ENCODE measurements at places on chromosomes 1 and 21. TPM values are rescaled to one million over a fixed set of nuclear protein-coding genes. Genes with fewer than 3 reads are reported as not detected.

PLXNA2 gene
- total RNA-seq = 4.0 TPM

EVA1B gene
- total RNA-seq = 7.3 TPM

OR2G6 gene
- not detected for total RNA-seq

CD5L gene
- not detected for total RNA-seq

GRCh38 chr1:156510709-156511108 is 10.1 kb upstream of the MEF2D start:
- no peak overlapping the region for H3K4me3 ChIP-seq
- DNase-seq = no peak
- no peaks in the 10 kb centered on the region for H3K36me3 ChIP-seq
- H3K4me1 ChIP-seq = peaks cover 22% of the 10 kb centered on the region
- H3K27ac ChIP-seq = no peak overlapping the region

GRCh38 chr1:160641323-160642280 is 5.2 kb downstream of the SLAMF1 start:
- H3K36me3 ChIP-seq = peaks cover 9% of the 10 kb centered on the region
- H3K27me3 ChIP-seq = no peaks in the 10 kb centered on the region
- peak overlapping the region; percentile 88 for H3K27ac ChIP-seq
- H3K4me1 ChIP-seq = peaks cover 70% of the 10 kb centered on the region

- H3K36me3 ChIP-seq = no peaks in the 10 kb centered on the region
- no peak for DNase-seq
- no peaks in the 10 kb centered on the region for H3K27me3 ChIP-seq
- H3K4me1 ChIP-seq = no peaks in the 10 kb centered on the region
Observed at GRCh38 chr1:53544728-53545515, 85.7 kb downstream of the DMRTB1 start.

DNA sequence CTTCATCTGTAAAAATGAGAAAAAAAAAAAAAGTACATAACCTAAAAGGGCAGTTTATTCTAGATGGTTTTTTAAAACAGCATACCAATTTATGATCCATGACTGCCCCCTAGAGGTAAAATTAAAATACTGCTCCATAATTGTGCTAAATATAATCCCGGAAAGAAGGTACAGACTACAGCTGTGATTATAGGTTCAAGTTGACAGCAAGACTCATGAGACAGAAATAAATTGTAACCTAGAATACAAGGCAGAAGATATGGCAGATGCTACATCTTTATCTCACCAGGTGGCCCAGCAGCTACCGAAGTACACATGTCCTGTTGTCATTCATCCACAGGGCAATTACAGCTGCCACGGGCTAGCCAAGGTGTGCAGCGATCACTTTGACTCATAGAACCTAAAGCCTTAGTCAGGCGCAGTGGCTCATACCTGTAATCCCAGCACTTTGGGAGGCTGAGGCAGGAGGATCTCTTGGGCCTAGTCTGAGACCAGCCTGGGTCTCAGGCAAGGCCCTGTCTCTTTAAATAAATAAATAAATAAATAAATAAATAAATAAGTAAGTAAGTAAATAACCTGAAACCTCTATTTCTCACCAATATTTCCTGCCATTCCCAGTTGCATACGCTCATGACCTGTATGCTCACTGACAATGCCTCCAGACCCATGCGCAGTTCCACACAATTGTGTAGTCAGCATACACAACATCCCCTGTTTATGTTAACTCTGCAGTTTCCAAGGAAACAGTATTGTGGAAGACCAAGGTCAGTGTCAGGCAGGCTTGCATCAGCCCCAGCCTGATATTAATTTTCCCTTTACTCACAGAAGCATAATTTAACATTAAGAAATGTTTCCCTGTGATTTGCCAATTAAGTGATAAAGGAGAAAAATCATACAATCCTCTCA is 18.3 kb upstream of the PPIE start:
- peak; percentile 65 for DNase-seq
- H3K4me3 ChIP-seq = no peak overlapping the region

DNA sequence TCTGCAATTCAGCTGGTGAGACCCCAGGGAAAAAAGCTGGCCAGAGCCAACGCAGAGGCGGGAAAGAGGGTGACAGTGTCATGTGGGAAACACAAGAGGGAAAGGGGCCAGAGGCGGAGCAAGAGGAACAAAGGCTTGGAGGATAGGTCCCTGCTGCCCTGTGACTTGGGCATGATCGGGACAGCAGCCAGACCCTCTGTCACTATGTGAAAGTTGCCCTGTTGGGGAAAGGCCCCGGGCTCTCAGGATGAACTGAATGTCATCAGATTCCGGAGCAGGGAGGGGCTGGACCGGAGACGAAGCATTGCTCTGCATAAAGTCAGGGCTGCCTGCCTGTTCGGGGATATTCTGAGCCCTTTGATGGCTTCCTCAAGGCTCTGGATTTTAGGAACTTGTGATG is 5.7 kb upstream of the ELF3 start:
- no peak for DNase-seq
- no peak overlapping the region for H3K27ac ChIP-seq
- H3K27me3 ChIP-seq = no peaks in the 10 kb centered on the region
- no peaks in the 10 kb centered on the region for H3K4me1 ChIP-seq
- H3K36me3 ChIP-seq = peaks cover 48% of the 10 kb centered on the region
- no peak overlapping the region for H3K4me3 ChIP-seq

GRCh38 chr1:235002706-235003300 is 125.8 kb downstream of the TOMM20 start:
- H3K36me3 ChIP-seq = no peaks in the 10 kb centered on the region
- peaks cover 8% of the 10 kb centered on the region for H3K4me1 ChIP-seq
- H3K27ac ChIP-seq = no peak overlapping the region
- DNase-seq = no peak
- H3K27me3 ChIP-seq = no peaks in the 10 kb centered on the region

GRCh38 chr1:160630523-160631451 is 16.1 kb downstream of the SLAMF1 start:
- no peaks in the 10 kb centered on the region for H3K27me3 ChIP-seq
- no peak for DNase-seq
- H3K4me3 ChIP-seq = no peak overlapping the region
- peak overlapping the region; percentile 93 for H3K27ac ChIP-seq

GRCh38 chr1:94235189-94236012 is 2.0 kb downstream of the ARHGAP29 start:
- no peak overlapping the region for H3K4me3 ChIP-seq
- no peaks in the 10 kb centered on the region for H3K36me3 ChIP-seq
- no peak for DNase-seq
- H3K27ac ChIP-seq = no peak overlapping the region
- H3K4me1 ChIP-seq = peaks cover 10% of the 10 kb centered on the region
- H3K27me3 ChIP-seq = peaks cover 34% of the 10 kb centered on the region

DNA sequence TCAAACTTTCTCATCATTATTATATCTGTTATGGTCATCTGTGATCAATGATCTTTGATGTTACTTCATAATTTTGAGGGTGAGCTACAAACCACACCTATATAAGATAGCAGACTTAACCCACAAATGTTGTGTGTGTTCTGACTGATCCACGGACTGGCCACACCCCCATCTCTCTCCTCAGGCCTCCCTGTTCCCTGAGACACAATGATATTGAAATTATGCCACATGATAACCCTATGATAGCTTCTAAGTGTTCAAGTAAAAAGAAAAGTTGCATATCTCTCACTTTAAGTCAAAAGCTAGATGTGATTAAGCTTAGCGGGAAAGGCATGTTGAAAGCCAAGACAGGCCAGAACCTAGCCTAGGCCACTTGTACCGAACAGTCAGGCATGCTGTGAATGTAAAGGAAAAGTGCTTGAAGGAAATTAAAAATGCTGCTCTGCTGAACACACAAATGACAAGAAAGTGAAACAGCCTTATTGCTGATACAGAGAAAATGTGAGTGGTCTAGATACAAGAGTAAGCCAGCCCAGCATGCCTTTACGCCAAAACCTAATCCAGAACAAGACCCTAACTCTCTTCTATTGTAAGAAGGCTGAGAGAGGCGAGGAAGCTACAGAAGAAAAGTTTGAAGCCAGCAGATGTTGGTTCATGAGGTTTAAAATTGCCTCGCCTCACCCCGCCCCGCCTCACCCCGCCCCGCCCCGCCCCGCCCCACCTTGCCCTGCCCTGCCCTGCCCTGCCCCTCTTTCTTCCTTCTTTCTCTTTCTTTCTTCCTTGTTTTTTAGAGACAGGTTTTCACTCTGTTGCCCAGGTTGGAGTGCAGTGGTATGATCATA is 16.5 kb downstream of the CTSS start:
- H3K4me3 ChIP-seq = no peak overlapping the region
- H3K36me3 ChIP-seq = peaks cover 58% of the 10 kb centered on the region
- no peaks in the 10 kb centered on the region for H3K4me1 ChIP-seq
- no peak overlapping the region for H3K27ac ChIP-seq
- no peak for DNase-seq

DNA sequence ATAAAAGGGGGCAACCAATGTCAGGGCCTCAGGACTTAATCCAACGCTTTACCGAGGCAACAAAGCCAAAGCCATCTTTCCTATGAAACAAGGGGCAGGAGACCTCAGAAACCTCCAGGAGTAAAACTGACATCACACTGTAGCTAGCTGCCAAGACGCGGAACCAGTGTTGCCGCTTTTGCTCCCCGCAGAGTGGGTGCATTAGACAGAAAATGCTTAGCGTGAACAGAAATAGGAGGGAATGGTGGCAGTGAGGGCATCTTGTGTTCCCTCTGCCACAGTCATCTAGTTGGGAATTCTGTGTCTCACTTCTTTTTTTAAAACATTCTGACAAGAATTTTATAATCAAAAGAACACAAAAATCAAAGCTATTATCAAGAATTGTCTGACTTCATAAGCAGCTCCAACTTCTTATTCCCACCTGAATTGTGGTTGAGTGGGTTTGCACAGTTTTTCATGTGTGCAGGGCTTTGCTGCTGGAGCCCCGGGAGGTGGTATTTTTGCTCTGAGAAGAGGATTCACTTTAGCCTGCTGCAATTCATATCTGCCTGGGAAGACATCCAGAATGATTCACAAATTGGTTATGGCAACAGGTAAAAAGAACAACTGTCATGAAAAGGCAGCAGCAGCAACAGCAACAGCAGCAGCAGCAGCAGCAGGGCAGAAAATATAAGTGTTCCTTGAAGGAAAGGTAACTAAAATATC is 82.2 kb upstream of the DIRAS3 start:
- no peak for DNase-seq
- H3K27me3 ChIP-seq = no peaks in the 10 kb centered on the region
- H3K4me1 ChIP-seq = no peaks in the 10 kb centered on the region
- no peak overlapping the region for H3K27ac ChIP-seq
- H3K4me3 ChIP-seq = no peak overlapping the region

GRCh38 chr21:46229133-46229922 is 754 bp upstream of the LSS start:
- peaks cover 28% of the 10 kb centered on the region for H3K4me1 ChIP-seq
- peaks cover 8% of the 10 kb centered on the region for H3K36me3 ChIP-seq
- no peaks in the 10 kb centered on the region for H3K27me3 ChIP-seq
- no peak for DNase-seq

- H3K27ac ChIP-seq = no peak overlapping the region
- H3K4me1 ChIP-seq = no peaks in the 10 kb centered on the region
- DNase-seq = no peak
Observed at GRCh38 chr1:184425449-184426277, 38.8 kb downstream of the C1orf21 start.

DNA sequence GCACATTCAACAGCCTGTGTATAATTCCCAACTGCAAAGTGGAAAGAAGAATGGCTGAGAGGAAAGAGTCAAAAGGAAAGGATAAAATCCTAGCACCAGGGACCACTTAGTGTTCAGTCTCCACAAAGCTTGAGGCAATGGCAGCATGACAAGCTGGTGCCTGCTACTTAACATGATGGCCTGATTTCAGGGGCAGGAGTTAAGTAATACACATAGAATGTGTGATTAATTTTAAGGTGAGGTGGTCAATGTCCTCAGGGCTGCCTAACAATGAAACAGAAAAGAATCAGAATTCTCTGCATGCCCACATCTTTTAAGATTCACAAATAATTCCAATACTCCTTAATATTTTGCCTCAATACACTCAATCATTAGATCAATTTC is 8.9 kb downstream of the P3H1 start:
- DNase-seq = no peak
- H3K4me3 ChIP-seq = no peak overlapping the region
- peaks cover 58% of the 10 kb centered on the region for H3K36me3 ChIP-seq
- H3K27me3 ChIP-seq = no peaks in the 10 kb centered on the region
- H3K4me1 ChIP-seq = no peaks in the 10 kb centered on the region

GRCh38 chr1:221874285-221875003 is 132.6 kb upstream of the DUSP10 start:
- no peaks in the 10 kb centered on the region for H3K36me3 ChIP-seq
- no peaks in the 10 kb centered on the region for H3K27me3 ChIP-seq
- H3K27ac ChIP-seq = no peak overlapping the region
- no peak overlapping the region for H3K4me3 ChIP-seq
- no peaks in the 10 kb centered on the region for H3K4me1 ChIP-seq

- H3K36me3 ChIP-seq = peaks cover 5% of the 10 kb centered on the region
- DNase-seq = no peak
- no peak overlapping the region for H3K4me3 ChIP-seq
- H3K27me3 ChIP-seq = no peaks in the 10 kb centered on the region
- H3K4me1 ChIP-seq = no peaks in the 10 kb centered on the region
- no peak overlapping the region for H3K27ac ChIP-seq
Observed at GRCh38 chr1:52473039-52473438, 68.6 kb downstream of the PRPF38A start.

DNA sequence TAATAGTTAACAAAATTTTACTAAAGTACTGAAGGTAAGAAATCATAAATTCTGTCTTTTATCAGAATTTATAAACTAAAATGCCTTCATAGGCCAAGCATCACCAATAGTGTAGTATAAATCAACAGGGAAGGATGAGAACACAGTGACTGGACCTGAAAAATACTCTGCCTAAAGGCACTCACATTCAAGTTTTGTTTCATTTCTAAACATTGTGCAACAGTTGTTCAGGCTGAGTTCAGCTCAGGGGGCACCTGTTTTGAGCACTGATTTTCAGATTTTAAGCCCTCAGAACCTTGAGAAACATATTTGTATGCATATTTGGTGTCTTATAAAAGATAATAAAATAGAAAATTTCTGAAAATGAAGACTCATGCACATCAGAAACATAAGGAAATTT is 12.4 kb downstream of the ACBD6 start:
- H3K4me1 ChIP-seq = no peaks in the 10 kb centered on the region
- no peak overlapping the region for H3K4me3 ChIP-seq
- peaks cover 2% of the 10 kb centered on the region for H3K36me3 ChIP-seq
- DNase-seq = no peak
- H3K27ac ChIP-seq = no peak overlapping the region

DNA sequence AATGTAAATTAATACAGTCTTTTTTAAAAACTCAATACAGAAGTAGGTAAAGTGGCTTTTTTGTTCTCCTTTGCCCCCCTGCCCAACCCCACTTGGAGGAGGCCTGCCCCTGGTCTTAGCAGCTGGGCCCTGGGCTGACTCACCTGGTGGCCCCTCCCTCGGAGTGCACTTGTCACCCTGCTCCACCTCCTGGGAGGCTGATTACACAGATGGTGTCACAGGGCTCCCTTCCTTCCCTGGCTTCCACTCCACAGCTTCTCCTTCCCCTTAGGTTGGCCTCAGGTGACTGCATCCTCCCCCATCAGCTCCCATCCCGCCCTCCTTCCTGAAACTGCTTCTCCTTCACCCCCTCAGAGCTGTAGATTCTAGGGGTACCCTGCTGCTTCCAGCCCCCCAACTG is 11.7 kb upstream of the CAPN9 start:
- H3K4me1 ChIP-seq = no peaks in the 10 kb centered on the region
- no peak overlapping the region for H3K4me3 ChIP-seq
- H3K27ac ChIP-seq = no peak overlapping the region
- DNase-seq = no peak
- no peaks in the 10 kb centered on the region for H3K36me3 ChIP-seq
- H3K27me3 ChIP-seq = no peaks in the 10 kb centered on the region
